IPS DF 6.9 (cell line): ENCODE measurements at places on chromosomes 6 and 20.

- DNase-seq, result no peak
These were observed 124.5 kb upstream of the TENT5A start for GRCh38 chr6:81876971-81877370.

DNA sequence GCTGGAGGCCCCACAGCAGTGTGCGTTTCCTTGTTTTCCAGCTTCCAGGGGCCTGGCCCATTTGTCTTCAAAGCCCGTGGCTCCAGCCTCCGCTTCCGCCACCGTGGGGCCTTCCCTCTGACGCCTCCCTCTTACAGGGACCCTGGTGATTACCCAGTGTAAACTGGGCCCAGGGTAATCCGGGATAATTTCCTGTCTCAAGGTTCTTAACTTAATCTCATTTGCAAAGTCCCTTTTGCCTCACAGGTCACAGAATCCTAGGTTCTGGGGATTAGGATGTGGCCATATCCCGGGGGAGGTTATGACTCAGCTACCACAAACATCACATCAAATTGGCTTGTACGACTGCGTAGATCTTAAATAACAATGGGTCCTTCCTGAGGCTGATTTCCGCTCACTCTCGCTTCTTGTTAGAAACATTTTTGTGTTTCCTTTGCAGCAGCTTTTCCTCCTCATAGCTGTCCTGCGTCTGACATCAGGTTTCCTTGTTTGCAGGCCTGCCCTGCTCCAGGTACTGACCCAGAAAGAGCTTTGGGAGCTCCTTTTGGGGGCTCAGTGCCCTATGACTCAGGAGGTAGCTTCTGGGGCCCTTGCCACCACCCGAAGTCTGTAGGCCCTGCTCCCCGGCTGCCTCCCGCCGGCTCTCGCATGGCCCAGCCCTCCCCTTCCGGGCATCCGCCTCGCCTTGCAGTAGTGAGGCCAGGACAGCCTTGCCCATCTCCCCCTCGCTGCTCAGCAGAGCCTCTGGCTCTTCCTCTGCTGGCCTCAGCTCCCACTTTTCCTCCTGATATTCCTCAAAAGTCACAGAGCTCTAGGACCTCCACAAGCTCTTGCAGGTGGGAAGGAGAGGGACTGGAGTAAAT is 100.5 kb downstream of the ERMARD start:
- no peak for DNase-seq

DNA sequence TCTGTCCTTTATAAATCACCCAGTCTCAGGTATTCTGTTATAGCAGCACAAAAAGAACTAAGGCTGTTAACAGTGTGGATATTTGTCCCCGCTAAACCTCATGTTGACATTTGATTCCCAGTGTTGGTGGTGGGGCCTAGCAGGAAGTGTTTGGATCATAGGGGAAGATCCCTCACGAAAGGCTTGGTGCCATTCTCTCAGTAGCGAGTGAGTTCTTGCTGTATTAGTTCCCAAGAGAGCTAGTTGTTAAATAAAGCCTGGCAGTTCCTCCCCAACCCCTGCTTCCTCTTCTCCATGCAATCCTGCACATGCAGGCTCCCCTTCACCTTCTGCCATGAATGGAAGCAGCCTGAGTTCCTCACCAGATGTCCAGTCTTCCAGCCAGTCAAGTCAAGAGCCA is 29.8 kb upstream of the ERVFRD-1 start:
- DNase-seq, result no peak

- no peak for DNase-seq
These were observed 7.5 kb downstream of the NFATC2 start for GRCh38 chr20:51535075-51535386.

- DNase-seq, result no peak
These were observed 108.1 kb upstream of the SCP2D1 start for GRCh38 chr20:18705490-18705889.

DNA sequence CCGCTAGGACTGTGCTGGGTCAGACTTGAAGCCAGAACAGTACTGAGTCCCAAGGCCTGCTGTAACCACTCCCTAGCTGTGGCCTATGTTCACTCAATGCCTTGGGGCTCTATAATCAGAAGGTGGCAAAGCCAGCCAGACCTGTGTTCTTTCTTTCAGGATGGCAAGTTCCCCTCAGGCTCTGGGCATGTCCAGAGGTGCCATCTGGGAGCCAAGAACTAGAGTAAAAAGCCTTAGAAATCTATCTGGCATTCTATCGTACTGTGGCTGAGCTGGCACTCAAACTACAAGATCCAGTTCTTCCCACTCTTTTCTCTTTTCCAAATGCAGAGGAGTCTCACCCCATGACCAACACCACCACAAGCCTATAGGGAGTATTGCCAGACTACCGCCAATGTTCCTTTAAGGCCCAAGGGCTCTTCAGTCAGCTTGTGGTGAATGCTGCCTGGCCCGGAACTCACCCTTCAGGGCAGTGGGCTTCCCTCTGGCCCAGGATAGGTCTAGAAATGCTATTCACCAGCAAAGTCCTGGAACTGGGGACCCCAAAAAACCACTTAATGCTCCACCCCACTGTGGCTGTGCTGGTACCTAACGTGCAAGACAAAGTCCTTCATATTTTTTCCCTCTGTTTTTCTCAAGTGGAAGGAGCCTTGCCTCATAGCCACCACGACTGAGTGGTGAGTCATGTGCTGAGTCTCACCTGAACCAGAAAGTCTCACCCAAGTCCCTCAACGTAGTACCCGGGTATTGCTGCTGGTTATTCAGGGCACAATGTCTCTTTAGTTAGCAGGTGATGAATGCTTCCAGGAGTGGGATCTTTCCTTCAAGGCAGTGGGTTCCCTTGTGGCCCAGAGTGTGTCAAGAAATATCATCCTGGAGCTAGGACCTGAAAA is 8.6 kb upstream of the SIRPB2 start:
- no peak for DNase-seq

GRCh38 chr6:43706788-43707187 is 19.2 kb upstream of the MRPS18A start:
- no peak for DNase-seq
